ENCODE measurements at places on chromosomes 12 and 14.

- DNase-seq, result no peak
Measured at GRCh38 chr12:114700392-114701103, 16.6 kb upstream of the TBX3 start.

DNA sequence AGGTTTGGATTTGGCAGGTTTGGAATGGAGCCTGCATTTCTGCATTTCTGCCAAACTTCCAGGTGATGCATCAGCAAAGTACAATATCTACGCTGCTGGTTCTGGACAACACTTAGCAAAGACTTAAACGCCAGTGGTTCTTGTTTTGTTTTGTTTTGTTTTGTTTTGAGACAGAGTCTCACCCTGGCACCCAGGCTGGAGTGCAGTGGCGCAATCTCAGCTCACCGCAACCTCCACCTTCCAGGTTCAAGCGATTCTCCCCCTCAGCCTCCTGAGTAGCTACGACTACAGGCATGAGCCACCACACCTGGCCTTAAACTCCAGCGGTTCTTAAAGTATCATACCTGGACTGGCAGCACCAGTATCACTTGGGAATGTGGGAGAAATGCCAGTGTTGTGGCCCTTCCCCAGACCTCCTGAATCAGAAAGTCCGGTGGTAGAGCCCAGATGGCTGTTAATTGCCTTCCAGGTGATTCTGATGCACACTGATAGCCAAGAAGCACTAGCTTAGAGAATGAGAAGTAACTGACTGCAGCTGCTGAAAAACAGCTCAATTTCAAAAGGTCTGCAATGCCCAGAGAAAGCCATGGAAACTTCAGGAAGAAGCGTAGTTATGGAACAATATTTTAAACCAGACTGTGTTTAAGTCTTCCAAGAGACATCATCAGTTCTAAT, 114.8 kb upstream of the FOXN3 start:
- no peak for DNase-seq

- no peak for DNase-seq
Measured at GRCh38 chr12:23221066-23221465, 596.1 kb downstream of the ETNK1 start.

- DNase-seq, result no peak
Measured at GRCh38 chr12:59559696-59560095, 36.1 kb upstream of the SLC16A7 start.

DNA sequence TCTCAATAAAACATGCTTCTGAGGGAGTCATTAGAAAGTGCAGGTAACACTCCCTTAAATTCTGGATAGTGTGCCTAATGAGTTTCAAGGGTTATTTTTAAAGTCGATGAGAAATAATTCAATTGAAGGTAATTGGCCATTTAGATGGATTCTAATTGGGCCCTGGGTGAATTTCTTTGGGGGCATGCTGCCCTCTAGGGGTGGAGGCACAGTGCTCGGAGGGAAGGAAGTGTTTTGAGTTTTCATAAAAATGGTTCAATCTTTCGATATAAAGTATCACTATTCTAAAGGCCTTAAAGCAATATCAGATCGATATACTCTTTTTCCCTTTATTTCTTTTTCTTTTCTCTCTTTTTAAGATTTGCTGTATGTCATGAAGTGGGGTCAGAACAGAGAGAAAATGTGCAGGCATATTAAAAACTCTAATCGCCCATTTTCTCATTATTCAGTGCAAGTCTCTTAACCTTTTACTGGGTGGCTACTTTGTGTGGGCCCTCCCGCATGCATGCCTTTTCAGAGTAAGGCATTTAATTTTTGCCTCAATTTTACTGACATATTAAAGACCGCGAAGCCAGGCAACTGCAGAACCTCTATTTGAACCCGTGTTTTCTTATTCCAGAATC, 25.5 kb downstream of the NKX2-8 start:
- no peak for DNase-seq

DNA sequence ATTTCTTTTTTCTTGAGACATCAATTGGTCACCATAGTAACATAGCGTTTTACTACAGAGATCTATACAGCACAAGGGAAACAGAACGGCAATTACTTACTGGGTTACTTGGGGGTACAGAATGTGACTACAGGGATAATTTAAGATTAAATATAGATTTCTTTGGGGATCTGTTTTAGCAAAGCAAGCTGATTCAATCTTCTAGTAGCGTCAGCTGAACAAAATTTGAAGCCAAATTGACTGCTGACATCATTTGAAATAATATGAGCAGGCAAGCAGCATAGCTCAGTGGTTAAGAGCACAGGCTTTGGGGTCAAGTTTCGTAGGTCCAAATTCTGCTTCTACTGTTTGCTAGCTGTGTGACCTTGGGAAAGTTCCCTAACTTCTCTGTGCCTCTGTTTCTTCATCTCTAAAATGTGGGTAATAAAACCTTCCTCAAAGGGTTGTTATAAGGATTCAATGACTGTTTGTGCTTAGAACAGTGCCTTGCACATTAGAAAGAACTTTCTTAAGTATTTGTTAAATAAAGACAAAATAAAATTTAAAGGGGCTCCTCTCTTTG, 12.8 kb downstream of the GPR19 start:
- no peak for DNase-seq

GRCh38 chr14:31029016-31029970, 3.1 kb upstream of the STRN3 start:
- DNase-seq, result no peak

DNA sequence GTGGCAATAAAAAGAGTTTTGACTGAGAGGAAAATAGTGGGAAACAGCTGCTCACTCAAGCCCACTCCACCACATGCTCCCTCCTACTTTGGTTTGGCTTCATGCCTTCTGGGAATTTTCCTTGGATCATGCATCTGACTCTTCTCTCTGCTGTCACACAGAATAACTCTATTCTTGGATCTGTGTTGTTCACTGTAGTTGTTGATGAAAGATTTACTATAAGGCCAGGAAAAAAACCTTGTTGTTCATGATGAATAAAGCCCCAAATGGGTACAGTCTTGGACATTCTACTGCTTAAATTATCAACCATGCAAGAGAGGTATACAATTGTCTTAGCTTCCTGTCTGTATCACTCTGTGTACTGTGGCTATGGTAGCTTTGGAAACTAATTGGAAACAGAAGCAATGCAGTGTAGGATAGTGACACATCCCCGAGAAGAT, 70.5 kb downstream of the TMX1 start:
- no peak for DNase-seq

DNA sequence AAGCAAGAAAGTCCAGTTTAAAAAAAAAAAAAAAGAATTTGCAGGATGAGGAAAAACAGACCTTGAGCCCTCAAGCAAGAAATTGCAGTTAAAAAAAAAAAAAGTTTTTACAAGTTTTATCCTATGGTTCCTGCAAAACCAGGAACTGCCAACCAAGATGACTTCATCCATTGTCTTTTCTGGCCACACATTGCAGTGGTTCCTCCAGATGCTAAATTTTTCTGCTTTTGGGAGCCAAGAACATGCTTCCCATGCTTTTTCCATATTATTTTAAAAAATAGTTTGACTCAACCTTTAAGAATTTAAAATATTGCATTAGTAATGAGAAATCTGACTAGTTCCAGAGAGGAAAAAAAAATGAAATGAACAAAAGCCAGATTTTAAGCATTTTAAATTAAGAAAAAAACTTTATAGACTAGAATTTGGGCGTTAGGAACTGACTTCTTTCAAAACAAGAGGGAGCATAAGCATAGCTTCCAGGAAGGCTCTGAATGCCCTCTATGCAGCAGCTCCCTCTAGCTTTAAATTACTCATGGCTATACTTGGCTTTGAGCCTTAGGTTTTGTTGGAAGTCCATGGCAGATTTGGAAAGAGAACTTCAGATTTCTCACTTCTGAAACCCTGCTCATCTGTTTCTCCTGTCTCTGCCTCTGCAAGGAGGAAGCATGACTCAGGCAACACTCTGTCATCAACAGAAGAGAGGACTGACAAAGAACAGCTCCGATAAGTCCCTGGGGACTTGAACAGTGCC, 124.5 kb downstream of the GPR65 start:
- DNase-seq, result no peak

- no peak for DNase-seq
Measured at GRCh38 chr12:42469355-42470175, 120.0 kb downstream of the PRICKLE1 start.

- DNase-seq, result no peak
Measured at GRCh38 chr12:15218794-15219193, 2.4 kb downstream of the RERG start.

DNA sequence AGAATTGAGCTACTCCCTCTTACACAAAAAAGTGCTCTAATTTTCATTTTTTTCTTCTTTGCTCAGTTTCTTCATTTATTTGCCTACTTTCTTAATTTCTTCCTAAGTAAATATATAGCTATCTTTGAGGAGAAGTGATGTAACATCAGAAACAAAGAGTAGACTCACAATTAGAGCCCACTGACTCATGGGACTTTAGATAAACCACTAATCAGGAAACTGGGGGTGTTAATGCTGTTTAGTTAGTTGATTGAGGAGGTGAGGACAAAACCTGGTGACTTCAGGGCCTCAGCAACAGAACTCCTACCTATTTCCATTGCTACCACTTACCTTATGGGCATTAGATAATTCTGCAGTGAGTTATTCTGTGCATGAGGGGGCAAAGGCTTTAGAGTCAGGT, 151.7 kb downstream of the MON2 start:
- DNase-seq, result no peak

DNA sequence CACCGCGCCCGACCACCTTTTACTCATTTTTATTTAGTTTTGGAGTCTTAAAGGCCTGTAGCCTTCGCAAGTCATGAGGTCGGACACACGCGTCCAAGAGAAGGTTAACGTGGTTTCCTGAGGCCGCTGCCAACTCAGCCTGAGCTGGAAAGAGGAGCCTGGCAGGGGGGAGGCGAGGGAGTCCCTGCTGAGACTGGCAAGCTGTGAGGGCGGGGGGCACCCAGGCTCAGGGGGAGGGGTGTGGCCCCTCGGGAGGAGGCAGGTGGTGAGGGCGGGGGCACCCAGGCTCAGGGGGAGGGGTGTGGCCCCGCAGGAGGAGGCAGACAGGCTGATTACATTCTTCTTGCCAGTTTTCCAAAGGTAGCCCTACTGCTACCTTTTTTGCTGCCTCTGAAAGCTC, 143.2 kb downstream of the PIWIL1 start:
- DNase-seq, result no peak

- DNase-seq, result no peak
Measured at GRCh38 chr12:4987076-4988046, 56.3 kb upstream of the KCNA5 start.

GRCh38 chr12:5554711-5555110, 122.8 kb downstream of the NTF3 start:
- DNase-seq, result no peak

- no peak for DNase-seq
Measured at GRCh38 chr12:62844915-62845314, 90.0 kb downstream of the PPM1H start.

GRCh38 chr12:110742718-110743570, at the start of gene PPP1CC:
Gene PPP1CC (minus strand): TSS chr12:110742891. CDS start chr12:110742707, 184 bp downstream.
- peak; percentile 94 for DNase-seq

DNA sequence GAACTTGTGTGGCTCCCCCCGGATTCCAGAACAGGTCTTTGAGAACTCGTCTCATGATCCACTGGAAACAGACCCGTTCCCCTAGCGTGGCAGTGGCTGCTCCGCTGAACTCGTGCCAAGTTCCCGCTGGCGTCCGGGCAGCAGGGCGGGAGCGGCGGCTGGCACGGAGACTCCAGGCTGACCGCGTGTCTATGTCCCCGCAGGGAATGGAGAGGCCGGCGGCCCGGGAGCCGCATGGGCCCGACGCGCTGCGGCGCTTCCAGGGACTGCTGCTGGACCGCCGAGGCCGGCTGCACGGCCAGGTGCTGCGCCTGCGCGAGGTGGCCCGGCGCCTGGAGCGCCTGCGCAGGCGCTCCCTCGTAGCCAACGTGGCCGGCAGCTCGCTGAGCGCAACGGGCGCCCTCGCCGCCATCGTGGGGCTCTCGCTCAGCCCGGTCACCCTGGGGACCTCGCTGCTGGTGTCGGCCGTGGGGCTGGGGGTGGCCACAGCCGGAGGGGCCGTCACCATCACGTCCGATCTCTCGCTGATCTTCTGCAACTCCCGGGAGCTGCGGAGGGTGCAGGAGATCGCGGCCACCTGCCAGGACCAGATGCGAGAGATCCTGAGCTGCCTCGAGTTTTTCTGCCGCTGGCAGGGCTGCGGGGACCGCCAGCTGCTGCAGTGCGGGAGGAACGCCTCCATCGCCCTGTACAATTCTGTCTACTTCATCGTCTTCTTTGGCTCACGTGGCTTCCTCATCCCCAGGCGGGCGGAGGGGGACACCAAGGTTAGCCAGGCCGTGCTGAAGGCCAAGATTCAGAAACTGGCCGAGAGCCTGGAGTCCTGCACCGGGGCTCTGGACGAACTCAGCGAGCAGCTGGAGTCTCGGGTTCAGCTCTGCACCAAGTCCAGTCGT, 1.5 kb downstream of the APOLD1 start:
- peak; percentile 85 for DNase-seq

DNA sequence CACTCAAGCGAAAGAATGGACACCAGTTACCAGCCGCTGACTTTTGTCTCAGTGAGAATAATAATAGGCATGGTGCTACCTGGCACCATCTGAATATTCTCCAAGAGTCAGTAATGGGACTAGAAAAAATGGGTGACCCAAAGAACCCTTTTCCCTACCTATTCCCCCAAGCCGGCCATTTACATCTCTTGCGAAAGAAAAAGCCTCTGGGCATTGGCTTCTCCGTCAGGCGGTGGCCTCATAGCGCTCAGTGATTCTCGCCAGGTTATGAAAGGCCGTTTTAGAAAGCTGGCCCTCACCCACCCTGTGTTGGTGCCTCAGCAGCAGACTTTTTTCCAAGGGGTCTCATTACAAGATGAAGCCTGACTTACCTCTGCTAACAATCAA, 523 bp upstream of the SLC6A15 start:
- no peak for DNase-seq

DNA sequence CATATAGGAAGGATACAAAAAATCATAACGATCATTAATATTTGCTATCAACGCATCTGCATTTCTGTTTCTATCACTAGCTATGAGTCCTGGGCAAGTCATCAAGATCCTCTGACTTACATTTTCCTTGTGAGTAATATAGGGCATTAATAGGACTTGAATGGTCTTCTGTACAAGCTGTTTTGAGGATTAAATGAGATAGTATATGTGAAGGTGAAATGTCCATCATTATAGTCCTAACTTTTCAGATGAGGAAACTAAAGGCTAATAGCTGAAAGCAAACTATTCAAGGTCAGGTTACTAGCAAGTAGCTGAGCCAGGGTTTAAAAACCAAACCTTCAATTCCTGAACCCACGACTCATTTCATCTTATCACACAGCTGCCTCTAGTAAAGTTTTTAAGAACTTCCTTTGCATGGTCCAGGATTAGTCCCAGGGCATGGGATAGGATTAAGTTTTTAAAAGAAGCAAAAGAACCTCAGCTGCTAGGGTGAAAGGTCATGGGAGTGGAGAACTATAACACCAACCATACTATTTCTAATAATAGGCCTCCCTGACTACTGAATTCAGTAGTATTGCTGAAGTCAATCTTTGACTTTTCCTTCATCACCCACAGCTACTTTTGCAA, 101.4 kb upstream of the ADAMTS20 start:
- DNase-seq, result no peak
